GM18507 (cell line): ENCODE measurements at places on chromosomes 6 and 20.
A peak's percentile ranks its signal among the peaks of the same experiment; 100 is the strongest.

DNA sequence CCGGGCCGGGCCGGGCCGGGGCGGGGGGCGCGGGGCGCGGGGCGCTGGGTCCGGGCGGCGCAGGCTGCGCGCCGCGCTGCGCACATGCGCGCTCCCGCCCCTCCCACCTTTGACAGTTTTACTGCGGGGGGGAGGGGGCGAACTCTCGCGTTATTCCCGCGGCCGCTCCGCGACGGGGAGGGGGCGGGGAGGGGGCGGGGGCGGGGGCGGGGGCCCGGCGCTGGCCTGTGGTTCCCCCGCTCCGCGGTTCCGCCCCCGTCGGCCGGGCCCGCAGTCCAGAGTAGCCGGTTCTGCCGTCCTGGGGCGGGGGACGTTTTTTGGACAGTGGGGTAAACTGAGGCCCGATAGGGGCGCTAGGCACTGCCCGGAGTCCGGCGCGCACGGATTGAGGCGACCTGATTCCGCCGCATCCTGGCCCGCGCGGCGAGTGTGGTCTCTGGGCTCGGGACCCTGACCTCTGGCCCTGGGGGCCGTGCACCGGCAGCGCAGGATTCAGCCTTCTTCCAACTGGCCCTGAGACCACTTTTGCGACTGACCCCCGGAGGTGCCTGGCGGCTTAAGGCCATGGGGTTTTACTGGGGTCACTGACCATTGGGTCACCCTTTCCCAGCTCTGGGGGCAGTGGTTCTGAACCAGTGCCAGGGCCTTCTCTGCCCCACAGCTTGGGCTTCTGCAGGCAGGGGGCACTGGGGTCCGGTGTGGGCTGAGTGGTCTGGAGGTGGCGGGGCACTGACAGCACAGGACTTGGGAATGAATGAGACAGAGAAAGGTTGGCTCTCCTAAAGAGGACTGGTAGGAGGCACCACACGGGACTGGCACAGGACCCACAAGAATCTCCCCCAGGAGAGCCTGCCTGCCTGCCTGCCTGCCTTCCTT, at the start of gene ZNF512B:
Gene ZNF512B, minus strand, starts transcription at position 93 of the 876 bp plus-strand sequence. CDS start 1,980 bp downstream, outside the sequence.
- no peak for DNase-seq

GRCh38 chr6:84976526-84977362, 212.3 kb upstream of the TBX18 start:
- DNase-seq, result no peak

- DNase-seq, result no peak
These were observed 176.5 kb upstream of the MMS22L start for GRCh38 chr6:97459535-97459934.

DNA sequence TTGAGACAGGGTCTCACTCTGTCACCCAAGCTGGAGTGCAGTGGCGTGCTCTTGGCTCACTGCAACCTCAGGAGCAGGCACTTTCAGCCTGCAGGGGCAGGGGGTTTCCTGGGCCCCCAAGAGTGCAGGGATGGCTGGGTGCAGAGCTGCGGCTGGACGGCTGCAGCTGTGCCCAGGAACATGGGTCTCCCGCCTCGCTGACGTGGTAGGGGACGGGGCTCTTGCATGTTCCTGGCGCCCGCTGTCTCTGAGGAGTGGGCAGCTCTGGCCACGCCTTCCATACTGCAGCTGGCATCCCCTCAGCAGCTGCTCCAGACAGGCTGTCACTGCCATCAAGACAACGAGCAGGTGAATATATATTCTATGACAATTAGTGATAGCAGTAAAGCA, 2.2 kb upstream of the DEK start:
- DNase-seq, result no peak

DNA sequence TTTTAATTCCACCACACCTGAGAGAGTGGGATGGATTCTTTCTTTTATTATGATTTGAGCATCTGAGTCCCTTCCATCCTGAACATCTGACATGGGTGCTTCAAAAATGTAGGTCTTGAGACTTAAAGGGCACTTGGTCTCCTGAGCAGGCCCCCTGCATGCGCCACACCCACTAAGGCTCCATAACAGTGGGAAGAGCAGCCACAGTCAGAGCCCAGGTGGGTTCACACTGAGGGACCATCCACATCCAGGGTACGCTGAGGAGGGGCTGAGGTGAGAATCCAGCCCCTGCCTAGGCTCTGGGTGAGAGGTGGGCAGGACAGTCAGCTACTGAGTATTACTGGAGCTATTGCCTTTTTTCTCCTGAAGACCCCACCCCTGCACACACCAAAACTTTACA, 42.7 kb downstream of the HLA-A start:
- DNase-seq, result no peak

GRCh38 chr6:52186480-52186879, 305 bp downstream of the IL17A start:
- no peak for DNase-seq

DNA sequence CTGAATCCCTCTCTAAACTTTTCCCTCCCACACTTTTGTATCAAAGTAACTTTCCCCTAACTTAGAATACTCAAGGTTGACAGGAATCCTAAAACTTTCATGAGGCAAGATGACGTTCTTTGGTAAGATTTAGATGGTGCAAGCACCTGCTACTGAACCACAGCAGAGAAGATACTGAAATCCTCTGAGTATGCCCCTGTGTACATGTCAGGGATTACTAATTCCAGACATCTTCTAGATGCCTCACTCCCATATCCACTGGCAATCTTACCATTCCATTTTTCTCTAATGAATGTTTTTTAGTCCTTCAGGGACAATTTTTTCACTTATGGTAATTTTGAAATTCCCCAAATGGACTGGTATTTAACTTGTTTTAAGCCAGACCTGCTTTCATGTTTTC, 9.1 kb downstream of the APOBEC2 start:
- no peak for DNase-seq

DNA sequence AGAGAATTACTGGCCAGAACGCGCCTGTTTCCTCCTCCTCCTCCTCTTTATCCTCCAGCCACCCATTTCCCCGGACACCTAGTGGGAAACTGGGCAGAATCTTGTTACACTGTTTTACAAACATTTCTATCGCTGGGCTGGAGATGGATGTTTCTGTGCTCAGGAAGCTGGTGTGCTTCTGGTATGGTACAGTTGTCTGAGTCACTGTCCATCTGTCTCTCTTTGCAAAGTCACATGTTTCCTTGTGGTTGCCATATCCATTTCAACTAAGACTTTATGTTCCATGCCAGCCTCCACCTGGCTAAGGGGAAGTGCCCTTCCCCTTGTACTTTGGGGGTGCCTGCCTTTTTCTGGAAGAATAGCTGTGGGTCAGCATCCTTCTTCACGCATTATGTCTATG, 52.9 kb upstream of the SLC22A16 start:
- DNase-seq, result no peak

DNA sequence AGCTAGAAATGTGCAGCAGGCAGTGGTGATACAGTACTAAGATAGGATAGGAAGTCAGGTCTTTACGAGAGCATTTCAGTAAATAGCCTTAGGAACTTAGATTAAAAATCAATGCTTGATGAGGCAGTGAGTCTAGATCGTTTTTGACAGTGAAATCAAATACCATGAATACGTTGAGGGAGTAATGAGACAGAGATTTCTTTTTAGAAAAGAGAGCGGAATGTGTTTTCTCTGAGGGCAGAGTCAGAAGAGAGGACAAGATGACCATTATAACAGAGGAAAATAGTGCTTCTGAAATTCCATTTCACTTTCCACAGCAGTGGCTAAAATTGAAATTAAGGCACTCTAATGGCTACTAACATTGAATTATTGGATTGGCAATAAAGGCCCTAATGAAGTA, 339.6 kb downstream of the UTRN start:
- no peak for DNase-seq

GRCh38 chr6:100948381-100949133, 67.4 kb upstream of the ASCC3 start:
- no peak for DNase-seq

GRCh38 chr6:82436740-82437139, 73.1 kb downstream of the TPBG start:
- DNase-seq, result no peak

DNA sequence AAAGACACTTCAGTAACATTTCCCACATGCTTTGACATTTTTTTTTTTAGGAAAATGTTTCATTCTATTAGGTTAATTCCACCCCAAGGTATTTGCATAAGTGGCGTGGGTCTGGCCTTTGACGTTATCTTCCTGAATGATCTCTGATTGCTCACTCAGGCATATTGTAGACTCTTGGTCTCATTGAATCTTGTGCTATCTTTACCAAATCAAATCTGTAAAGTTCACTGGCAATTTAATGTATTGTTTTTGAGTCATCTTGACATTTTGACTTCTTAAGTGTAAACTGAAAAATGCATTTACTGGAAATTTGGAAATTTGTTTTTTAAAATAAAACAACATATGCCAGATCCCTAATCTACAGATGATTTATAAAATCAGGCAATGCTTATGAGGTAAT, 16.0 kb upstream of the VIP start:
- no peak for DNase-seq

DNA sequence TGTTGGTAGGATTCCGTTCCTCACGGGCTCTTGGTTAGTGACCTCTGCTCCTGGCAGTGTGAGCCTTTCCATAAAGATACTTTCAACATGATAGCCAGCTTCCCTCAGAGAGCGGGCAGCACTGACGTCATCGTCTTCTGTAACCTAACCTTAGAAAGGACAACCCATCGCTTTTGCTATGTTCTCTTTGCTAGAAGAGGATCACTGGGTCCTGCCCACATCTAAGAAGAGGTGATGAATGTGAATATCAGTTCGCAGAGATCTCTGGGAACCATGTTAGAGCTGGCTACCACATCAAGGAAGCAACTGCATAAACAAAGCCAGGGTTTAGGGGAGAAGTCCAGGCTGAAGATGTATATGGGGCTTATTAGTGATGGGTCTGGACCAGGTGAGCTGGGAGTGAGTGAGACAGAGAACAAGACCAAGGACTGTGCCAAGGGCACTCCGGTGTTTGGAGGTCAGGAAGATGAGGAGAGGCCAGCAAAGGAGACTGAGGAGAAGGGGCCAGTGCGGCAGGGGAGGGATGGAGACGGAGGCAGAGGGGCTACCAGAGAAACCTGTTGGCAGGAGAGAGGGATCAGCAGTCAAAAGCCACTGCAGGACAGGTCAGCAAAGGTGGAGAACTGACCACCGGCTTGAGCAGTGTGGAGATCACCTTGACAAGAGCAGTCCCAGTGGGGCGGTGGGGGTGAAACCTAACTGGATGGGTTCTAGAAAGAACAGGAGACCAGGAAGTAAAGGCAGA, 39.7 kb downstream of the PIM1 start:
- no peak for DNase-seq

GRCh38 chr6:4936681-4937041, 67.2 kb downstream of the RPP40 start:
- DNase-seq, result peak; percentile 17

- no peak for DNase-seq
These were observed 1.5 kb downstream of the FOXC1 start for GRCh38 chr6:1611322-1611571.

GRCh38 chr6:31713991-31714684, 1.0 kb upstream of the LY6G6D start:
- no peak for DNase-seq
